ENCODE measurements at places on chromosomes 2 and 18.

GRCh38 chr18:76667603-76668002 lies 154.8 kb upstream of the ZNF236 start:
- DNase-seq = no peak

DNA sequence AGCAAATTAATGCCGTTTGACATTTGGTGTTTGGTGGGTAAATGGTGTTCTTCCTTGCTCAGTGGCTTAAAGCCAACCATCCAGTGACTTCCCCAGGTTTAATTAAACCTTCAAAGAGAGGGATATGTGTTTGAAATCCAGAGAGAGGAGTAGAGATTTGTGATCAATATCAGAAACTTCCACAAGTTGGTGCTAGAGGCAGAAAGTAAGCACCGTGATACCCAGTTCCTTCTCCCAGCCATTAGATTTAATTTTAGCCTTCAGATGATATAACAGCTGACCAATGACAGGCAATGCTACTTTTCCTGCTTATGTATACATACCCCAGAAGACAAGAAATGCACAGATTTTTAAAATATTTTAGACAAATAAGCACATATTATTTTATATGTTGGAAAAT lies 398.5 kb downstream of the CDH2 start:
- no peak for DNase-seq

GRCh38 chr18:48560491-48560890 lies 21.7 kb downstream of the CTIF start:
- no peak for DNase-seq

DNA sequence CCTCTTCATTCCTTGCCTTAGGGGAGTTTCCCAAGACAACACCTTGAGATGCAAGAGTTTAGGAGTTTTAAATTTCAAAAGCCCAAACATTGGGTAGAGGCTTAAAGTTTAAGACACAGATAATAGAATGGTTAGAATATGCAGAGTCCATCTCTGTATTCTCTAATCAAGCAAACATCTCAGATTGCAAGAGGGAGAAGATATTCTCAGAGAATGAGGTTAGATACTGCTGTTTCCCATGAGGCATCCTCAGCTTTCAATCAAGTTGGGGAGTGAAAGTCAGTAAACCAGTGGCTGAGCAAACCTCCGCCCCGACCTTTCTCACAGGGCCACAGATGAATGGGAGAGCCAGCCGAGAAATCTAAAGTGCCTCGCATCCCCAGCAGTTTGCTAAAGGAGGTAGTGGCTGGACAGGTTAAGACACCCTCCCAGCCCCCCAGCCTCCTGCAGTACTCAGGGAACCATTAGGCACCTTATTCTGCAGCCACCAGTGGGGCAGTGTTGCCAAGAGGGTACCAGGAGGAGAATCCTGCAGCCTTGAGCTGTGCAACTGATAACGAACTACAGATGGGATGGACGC lies 30.0 kb downstream of the FBXO36 start:
- no peak for DNase-seq

- DNase-seq = no peak
Observed at GRCh38 chr18:13139885-13140450, 78.6 kb upstream of the LDLRAD4 start.

GRCh38 chr2:138827426-138828054 lies 47.4 kb upstream of the NXPH2 start:
- DNase-seq = peak; percentile 30

DNA sequence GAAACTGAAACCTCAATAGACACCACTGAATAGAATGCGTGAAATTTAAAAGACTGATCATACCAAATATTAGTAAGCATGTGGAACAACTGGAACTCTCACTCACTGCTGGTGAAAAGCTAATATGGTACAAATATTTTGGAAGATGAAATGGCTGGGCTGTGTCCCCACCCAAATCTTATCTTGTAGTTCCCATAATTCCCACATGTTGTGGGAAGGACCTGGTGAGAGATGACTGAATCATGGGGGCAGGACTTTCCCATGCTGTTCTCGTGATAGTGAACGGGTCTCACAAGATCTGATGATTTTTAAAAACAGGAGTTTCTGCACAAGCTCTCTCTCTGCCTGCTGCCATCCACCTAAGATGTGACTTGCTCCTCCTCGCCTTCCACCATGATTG lies 32.0 kb upstream of the MYCN start:
- DNase-seq = no peak

DNA sequence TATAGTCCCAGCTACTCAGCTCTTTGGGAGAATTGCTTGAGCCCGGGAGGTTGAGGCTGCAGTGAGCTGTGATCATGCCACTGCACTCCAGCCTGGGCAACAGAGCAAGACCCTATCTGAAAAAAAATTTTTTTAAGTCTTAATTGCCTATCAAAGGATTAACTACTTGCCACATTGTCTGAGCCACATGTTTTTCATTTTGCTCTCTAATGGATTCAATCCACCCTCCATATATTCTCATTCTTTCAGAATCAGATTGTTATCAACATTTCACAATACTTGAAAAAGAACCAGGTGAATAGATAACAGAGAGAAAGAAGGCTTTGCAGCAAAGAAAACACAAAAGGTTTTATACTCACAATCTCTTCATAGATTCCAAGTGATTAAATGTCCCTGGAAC lies 61.0 kb downstream of the PXDN start:
- no peak for DNase-seq

DNA sequence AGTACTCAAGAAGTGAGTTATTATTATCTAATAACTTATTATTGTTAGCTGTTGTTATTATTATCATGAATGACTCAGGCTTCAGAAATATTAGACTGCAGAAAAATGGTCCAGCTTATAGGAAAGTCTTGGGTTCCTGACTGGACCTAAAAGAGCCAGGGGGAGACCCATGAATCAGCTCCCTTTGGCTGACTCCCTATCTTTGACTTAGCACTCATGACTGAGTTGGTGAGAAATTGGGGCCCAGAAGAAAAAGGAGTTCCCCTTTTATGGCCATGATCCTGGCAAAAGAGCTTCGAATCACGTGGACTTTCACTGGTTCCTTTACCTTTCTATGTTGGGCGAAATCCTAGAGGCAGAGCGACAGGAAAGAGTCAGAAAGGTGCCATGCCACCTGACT lies 145.8 kb downstream of the MYO3B start:
- DNase-seq = no peak

DNA sequence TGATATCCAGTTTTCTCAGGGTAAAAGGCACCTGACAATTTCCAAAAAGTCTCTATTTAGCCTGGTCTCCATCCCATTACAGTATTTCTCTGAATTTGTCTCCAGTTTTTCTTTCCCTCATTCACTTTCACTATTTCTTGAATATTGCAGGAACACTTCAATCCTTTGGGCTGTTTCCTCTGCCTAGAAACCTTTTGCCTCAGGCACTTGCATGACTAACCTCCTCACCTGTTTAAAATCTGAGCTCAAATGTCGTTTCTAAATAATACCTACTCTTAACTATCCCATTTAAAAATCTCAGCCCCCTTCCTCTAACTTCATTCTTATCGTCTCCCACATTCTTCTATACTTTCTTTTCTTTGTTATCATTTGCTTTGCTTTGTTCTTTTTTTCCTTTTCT lies 9.0 kb downstream of the SCN2A start:
- DNase-seq = no peak

DNA sequence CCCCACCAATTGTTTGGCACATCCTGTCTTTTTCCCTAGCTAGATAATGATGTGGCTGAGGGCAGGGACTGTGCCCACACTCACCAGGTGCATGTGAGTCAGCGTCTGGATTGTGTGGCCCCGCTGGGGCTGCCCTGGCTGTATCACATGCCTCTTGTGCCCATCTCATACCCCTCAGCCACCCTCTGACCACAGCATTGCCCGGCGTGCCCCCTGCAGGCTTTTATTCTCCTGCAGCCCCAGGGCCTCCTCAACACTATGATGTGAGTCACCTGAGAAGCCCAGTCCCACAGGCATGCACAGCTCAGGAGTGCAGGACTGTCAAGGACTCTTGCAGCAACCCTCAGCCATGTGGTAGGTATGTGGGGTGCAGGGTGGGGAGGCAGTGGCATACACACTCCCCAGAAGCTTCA lies 14.8 kb upstream of the STEAP3 start:
- DNase-seq = no peak
